OCI-M1 (cell line): ENCODE measurements at places on chromosomes 7 and 10.

- no peak for DNase-seq
These were observed 20.4 kb upstream of the LIMK1 start for GRCh38 chr7:74063223-74063641.

- DNase-seq, result no peak
These were observed 279.5 kb downstream of the CELF2 start for GRCh38 chr10:11297136-11297535.

GRCh38 chr10:91682912-91683311, 50.0 kb upstream of the PPP1R3C start:
- DNase-seq, result no peak

DNA sequence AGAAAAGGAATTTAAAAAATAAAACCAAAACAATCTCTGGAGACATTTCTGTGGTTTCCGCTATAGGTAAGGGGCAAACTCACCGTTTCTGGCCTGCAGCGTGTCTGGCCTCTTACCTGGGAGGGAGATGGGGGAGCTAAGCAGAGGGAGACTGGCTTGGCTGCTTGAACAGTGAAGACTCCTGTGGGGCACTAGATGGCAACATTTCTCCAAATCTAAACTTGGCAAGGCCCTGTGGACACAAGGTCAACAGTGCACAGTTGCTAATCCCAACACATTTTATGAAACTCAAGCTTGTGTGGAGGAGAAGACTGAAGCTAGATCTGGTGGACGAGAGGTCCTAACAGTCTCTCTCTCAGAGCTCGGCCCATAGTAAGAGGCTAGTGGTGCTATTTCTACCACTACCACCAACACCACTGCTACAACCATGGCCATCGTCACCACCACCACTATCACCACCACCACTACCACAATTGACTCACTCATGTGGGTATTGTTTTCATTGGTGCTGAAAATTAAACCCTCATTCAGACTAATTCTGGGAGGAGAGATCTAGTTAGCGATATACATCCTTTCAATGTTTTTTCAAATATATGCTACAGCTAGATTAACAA, 28.4 kb upstream of the CDHR3 start:
- peak; percentile 23 for DNase-seq

GRCh38 chr10:19426034-19426433, 377.4 kb downstream of the MALRD1 start:
- DNase-seq, result no peak

GRCh38 chr10:58014436-58014835, 253.3 kb downstream of the IPMK start:
- no peak for DNase-seq

DNA sequence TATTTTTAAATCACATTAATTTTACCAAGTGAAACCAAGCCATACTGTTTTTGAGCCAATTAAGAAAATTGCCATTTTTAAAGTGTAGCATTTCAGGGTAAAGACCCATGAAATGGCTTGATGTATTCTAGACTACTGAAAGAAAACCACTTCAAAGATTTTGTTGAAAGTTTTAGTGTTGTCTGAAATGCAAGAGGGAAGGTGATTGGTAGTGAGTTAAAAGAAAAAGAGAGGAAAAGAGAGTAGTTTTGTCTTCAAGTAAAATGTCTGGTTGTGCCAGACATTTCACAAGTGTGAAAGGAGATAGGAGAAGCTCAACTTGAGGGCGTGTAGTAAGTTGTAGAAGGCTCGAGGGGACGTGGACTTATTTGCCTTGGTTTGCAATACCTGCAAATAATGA, 41.6 kb downstream of the CALML5 start:
- DNase-seq, result peak; percentile 15

DNA sequence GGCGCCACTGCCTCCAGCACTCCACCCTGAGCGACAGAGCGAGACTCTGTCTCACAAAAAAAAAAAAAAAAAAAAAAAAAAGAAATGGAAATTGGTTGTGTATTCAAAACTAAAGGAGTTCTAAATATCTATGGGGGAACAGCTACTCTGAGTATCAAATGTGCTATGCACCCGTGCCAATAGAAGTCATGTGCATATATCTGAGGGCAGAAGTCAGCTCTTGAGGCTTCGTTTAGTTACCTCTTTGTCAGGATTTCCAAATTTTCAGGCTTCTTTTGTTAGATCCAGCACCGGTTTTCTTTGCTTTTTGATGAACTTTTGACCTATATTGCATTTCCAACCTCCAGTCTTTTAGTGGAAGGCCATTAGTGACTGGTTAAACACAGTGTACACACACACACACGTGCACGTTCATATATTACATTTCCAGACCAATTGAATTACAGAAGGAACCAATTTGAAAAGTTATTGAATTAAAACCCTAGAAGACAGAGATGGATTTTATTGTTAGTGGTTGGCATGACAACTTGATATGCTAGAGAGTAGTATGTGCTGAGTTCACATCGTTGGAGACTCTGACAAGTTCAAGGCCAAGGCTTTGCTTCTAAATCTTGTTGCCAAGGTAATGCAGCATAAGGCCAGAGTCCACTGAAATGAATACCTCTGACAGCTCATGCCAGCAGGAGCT, 33.1 kb upstream of the ADD3 start:
- DNase-seq, result no peak

GRCh38 chr7:128067983-128068382, 36.7 kb upstream of the LRRC4 start:
- no peak for DNase-seq

- DNase-seq, result peak; percentile 64
These were observed 135.7 kb downstream of the INHBA start for GRCh38 chr7:41567031-41567730.

- DNase-seq, result no peak
These were observed 197.1 kb downstream of the DOCK4 start for GRCh38 chr7:112009081-112009480.

GRCh38 chr7:20839196-20839735, 52.6 kb upstream of the SP8 start:
- no peak for DNase-seq

DNA sequence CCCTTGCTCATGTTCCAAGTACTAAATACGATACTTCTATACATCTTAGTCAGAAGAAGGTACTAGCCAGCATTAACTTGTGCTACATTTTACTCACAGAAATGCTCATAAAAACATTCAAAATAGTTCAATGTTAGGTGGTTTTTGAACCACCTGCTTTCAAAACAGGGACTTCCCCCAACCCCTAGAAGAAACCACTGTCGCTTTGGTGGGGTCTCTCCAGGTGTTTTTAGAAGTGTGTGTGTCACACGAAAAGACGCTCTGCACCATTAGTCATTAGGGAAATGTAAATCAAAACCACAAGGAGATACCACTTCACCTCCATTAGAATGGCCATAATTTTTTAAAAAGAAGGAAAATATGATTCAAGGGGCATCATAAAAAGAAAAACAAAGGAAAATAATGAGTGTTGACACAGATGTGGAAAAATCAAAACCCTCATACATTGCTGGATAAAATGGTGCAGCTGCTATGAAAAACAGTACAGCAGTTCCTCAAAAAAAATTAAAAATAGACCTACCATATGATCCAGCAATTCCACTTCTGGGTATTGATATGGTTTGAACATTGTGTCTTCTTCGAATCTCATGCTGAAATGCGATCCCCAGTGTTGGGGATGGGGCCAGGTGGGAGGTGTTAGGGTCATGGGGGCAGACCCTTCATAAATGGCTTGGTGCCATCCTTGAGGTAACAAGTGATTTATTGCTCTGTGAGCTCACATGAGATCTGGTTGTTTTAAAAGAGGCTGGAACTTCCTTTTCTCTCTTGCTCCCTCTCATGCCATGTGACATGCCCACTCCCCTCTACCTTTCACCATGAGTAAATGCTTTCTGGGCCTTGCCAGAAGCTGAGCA, 74.2 kb downstream of the MALSU1 start:
- peak; percentile 52 for DNase-seq

- no peak for DNase-seq
These were observed 499.3 kb downstream of the GLRX3 start for GRCh38 chr10:130635528-130635927.

DNA sequence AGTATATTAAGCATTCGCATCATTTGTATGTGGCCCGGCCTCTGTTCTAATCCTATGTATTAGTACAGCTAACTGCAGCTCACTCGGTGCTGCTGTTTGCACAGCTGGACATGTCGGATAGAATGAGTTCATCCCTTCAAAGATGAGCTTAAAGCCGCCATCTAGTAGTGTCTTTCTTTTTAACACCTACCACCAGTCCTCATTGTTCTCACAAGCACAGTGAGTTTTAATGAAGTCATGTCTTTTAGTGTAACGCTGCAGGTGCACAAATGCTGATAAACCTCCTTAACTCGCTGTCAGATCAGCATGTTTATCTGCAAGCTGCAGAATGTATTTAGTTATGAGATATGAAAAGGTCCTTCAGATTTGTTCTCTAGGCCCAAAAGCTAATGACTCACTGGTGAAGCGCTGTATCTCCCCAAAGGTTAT, 247.5 kb downstream of the MTERF1 start:
- DNase-seq, result peak; percentile 75

DNA sequence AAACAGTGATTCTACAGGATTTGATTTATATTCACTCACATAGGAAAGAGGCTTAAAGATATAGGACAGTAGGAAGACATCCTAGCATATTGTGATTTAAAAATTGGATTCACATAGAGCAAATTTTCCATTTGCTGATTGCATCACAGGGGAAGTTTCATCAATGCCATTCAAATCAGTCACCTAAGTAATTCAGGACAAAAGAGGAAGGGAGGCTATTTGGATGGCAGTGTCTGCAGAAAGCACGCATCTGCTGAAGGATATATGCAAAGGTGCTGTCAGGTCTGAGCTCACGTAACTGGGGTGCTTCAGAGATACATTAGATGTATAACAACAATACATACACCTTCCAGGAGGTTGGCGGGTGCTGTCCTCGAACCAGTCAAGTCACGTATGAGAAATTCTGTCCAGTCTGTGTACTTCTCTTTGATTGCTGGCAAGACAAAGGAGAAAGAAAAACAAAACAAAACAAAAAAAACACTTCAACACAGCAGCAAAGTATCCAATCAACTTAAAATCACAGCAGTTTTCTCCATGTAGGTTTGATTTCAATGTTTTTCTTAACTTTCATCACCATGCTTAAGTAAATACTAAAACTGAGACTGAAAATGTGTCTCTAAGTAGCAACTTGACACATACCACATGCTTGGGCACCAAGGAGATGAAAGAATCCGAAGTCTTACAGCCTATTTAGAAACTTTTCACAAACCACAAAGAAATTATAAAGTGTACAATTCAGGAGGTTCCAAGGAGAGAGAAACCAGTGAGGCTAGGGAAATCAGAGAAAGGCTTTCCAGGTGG, 125.1 kb downstream of the SFMBT2 start:
- DNase-seq, result no peak

DNA sequence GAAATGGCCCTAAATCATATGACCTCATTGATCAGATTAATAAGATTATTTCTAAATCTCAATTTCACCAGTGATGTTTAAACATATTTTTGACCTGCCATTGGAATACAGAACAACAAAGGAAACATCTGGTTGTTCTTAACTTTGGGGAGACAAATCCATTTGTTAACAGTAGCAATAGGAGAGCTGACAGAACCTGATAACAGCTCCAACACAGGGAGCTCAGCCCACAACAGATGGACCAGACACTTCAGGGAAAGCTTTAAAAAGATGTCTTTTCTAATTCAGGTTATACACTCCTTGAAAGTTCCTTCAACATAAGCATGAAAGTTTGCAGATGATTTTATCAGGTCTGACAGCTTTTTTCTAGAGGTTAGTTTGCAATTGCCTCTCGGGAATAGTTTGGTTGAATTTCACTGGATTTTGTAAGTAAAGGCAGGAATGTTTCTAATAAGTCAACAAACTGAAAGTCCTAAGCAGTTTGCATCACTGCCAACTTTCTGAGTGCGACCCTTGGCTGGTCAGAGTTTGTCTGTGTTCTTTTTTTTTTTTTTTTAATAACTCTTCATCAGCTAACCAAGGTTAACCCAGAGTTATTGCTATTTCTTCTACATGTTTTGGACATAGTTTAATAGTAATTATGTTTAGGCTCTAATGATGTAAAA, 6.5 kb upstream of the MET start:
- no peak for DNase-seq

DNA sequence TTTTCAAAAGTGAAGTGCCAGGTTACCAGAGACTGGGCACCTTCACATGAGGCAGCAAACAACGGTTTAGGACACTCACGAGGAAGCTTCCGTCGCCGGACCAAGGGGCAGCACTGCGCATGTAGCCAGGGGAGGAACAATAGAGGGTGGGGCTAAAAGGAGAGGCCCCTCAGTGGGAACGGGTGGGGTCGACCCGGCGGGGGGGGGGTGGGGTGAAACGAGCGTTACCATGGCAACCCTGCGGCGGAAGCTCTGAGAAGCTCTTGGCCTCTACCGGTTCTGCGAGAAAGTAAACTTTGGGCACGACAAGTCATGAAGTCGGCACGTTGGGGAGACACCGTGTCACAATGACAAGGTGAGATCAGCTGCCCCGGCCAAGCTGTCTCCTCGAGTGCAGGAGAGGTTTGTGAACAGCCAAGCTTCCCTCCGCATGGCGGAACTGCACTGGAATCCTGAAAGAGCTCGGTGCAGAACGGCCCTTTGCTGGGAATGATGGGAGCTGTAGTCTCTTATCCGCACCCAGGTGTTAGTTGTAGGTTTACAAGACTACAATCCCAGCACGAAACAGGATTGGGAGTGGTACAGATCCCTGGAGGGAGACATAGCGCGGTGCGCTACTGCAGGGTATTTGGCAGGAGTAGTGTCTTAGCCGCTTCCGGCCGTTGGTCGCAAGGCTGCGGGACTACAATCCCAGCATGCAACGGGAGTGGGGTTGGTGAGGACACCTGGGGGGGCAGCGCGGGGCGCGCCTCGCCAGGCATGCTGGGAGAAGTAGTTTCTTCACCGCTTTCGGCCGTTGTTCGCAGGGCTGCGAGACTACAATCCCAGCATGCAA, 72.8 kb upstream of the ZNF722 start:
- DNase-seq, result no peak

- DNase-seq, result no peak
These were observed 69.7 kb downstream of the AKR1C4 start for GRCh38 chr10:5266351-5266750.

DNA sequence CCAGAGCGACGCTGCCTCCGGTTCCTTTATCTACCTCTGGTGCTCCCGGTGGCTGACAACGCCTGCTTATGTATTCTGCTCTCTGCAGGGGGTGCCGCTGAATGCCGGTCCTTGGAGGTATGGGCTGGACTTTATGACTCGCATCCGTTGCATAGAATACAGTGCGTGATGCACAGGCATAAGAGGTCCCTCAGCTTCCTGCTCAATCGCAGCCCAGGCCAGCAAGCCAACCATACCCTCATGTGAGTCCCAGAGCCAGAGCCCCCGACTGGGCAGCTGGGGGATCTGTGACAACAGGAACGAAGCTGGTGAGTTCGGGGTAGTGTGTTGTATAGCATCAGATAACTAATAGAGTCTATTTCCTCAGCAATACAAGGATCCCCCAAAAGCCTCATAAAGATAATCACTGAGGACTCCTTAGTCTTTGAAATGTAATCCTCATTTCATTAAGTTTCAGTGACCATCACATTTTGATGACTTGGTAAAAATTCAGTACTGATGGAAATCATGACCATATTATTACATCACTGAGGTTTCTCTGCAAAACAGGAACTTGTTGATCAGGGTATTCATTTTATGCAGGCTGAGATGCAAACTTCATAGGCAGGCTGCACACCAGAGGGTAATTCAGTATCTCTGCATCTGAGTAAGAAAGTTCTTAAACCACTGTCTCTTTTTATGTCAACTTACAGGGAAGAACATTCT, 607.8 kb downstream of the PTPRN2 start:
- DNase-seq, result peak; percentile 1

- DNase-seq, result no peak
These were observed 1.6 kb downstream of the PWWP2B start for GRCh38 chr10:132398566-132398991.
